ENCODE measurements at places on chromosomes 6 and 20.
A peak's percentile ranks its signal among the peaks of the same experiment; 100 is the strongest.

DNA sequence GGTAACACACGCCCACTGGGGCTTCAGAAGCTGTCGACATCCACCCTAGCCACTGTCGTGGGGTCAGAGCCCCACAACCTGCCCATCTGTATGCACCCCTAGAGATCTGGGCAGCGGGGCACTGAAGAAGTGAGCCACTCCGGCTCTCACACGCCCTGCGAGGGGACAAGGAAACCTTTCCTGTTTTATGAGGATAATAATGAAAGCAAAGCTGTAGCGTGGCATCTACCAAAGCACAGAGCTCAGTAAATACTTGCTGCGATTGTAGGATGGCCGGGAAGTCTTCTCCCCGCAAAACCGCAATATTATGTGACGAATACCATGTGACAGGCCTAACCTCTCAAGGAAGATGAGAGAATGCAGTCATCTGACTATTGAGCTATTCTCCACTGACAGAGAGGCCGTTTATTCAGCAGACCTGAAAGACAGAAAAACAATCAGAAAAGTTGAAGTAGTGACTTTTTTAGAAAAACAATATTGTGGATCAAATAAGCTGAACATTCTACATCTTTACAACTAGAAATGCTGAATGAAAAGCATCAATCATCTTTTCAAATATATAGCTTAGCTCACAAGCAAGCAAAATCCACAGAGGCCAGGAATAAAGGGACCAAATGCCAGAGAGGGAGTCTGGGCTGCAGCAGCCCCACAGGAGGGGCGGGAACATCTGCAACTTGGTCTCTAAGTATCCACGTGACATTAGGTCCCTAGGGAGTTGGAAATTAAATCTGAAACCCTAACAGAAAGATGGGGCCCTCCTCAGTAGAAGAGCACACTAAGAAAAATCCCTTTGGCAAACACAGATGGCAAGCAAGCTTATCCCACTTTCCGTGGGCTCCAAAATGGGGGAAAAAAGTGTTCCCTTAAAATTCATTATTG lies 207.8 kb downstream of the TTLL2 start:
- DNase-seq: peak; percentile 29

DNA sequence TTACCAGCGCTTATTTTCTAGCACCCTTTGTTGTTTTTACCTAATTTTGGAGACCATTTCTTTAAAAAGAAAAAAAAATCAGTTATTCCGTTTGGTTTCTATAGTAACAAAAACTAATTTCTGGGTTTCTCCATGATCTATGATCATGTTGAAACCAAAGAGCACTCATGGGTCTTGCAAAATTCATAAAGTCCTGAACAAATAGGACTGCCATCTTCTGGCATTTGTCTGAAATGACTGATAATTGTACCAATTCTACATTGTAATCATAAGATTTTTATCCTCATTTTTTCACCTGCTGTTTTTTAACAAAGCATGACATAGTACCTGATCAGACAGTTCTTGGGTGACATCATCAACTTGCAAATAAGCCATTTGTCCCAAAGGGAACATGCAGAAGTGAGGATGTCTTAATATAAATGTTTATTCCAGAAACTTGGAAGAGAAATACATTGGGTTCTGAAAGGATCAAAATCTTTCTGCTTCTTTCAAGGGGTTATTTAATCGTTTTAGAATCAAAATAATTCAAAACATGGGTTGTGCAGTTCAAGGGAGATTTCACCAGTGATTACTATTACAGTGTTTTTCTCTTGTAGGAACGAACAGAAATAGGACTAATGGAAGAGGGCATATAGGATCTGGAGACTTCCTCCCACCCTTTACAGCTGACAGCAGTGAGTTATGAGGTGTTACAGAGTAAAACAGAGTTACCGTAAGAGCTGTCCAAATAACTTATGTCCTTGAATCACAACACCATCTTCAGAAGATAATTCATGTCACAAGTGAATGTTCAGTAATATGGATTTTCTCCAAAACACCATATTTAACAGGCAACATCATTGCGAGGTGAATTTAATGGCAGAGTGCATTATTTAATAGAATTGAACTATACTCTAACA lies 87.1 kb upstream of the GJE1 start:
- no peak for DNase-seq

GRCh38 chr6:116190550-116190949 lies 63.3 kb downstream of the TSPYL4 start:
- no peak for DNase-seq

GRCh38 chr6:107033126-107033525 lies 5.1 kb downstream of the MTRES1 start:
- DNase-seq: no peak

DNA sequence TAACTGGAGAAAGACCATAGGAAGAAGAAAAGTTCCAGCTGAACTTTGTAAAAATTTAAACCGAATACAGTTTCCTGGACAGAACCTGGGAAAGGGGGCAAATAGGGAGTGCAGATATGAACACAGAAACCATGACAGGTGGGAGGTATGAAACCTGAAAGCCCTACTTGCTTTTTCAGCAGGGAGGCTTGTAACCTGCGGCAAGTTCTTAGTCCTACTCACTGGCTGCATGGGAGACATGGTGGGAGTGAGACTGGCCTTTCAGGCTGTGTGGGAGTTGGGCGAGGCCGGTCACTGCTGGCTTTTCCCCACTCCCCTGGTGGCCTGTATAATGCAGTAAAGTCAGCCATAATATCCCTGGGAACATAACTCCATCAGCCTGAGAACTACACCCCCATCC lies 54.2 kb downstream of the ROS1 start:
- no peak for DNase-seq

DNA sequence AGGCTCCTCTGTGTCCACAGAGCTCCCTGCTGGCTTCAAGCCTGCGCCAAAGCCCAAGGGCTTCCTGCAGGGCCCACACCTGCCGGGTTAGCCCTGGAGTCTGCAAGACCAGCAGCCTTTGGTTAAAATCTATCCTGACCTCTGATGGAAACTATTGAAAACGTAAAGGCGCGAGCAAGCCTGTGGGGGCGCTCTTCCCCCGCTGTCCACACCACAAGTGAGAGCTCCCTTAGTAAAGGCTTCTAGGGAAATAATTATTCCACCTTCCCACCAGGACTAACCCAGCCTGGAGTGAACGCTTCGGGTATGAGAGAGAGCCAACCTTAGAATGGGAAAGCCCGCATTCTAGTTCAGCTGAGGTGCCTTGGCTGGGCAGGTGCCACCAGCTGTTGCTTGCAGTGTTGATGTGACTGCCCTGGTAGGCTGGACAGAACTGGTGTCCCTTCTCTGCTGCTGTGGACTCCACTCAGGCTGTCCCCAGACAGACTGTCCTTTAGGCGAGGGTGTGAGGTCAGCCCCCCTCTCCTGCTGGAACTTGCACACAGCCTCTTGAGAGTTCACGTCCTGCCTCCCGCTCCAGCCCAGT lies 68.7 kb downstream of the SYTL3 start:
- DNase-seq: peak; percentile 55

DNA sequence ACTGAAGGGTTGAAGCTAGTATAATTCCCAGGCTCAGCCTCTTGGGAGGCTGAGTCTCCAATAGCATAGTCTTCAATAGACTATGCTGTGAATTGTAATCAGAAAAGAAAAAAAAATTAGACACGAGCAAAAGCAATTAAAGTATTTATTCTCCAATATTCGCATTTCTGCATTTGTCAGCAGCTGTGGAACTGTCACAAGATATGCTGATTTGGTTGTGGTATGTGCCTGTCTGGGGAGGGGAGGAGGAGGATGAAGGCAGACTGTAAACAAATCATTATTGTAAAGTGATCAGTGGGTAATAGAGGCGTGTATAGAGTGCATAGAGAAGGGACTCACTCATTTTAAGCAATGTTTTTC lies 10.1 kb upstream of the BICRAL start:
- DNase-seq: no peak

DNA sequence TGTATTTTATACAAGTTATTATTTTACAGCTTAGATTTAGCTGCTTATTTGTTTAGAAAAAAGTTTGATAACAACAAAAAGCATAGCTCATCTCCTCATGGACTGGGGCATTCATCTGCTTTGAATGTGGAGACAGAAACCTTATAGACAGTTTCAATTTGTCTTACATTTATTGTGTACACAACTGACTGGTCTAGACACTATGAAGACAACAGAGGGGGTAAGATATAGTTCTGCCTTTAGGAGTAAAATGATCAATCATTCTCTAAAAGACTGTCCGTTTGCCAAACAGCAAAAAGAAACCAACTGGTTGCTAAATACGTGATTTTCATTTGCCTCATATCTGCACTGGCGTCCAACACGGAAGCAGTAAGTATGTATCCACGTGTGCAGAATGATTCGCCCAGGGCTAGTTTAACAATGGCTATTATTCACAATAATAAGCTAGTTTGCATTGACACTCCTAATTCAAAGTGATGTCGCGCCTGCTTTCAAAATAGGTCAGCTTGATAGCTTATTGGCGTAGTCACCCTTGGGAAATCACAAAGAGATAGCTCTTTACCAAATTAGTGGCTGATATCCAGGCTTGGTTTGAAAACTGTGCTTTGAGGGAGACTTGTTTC lies 153.6 kb downstream of the BMP2 start:
- DNase-seq: no peak

- DNase-seq: no peak
Measured at GRCh38 chr6:15269011-15269410, 23.1 kb downstream of the JARID2 start.

DNA sequence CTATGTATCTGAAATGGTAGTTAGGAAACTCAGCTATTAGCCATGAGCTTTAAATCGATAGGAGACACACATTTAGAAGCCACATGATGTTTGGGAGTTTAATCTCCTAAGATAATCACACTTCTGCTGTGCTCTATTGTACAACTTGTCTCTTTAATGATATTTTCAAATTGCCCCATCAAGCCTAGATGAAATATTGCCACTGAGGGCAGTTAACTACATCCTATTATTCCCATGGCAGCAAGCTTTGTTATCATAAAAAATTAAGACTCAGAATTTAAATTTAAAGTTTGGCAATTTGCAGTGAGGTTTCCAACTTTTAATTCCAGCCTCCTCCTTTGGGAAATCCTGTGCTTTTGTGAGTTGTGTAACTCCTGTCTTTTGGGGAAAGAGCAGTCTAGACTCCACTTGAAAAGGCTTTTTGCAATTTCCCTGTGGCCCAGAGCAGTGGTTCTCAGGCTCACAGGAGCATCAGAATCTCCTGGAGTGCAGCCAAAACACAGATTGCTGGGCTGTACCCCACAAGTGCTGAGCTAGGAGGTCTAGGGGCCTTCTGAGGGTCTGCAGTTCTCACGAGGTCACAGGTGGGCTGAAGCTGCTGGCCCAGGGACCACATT lies 792.4 kb downstream of the QKI start:
- no peak for DNase-seq

- DNase-seq: no peak
Measured at GRCh38 chr6:11373208-11373607, 140.7 kb upstream of the NEDD9 start.

GRCh38 chr20:2149507-2149906 lies 47.9 kb downstream of the STK35 start:
- DNase-seq: no peak

GRCh38 chr6:33713786-33714185 lies 2.3 kb upstream of the UQCC2 start:
- DNase-seq: no peak

GRCh38 chr6:102356170-102356569 lies 962.7 kb downstream of the GRIK2 start:
- DNase-seq: no peak

DNA sequence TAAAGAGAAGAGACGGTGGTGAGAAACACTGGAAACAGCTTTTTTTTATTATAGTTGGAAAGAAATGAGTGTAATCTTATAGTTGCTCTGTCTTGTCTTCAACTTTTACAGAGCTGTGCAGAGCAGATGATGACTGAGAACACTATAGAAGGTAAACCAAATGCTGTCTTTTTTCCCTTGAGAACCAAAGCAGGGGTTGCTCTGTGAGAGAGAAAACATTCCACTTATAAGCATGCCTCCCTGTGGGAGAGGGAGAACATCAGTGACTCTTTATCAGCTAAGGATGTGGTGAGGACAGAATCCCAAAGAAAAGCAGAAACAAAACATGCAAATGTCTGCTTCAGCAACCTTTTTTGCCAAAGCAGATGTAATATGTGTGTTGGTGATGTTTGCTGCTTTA lies 179.3 kb upstream of the HDDC2 start:
- DNase-seq: no peak

- DNase-seq: no peak
Measured at GRCh38 chr6:54070025-54070424, 41.2 kb upstream of the MLIP start.

- peak; percentile 50 for DNase-seq
Measured at GRCh38 chr6:26394289-26394688, 7.8 kb upstream of the BTN3A1 start.

GRCh38 chr6:107386340-107386739 lies 73.0 kb downstream of the PDSS2 start:
- DNase-seq: no peak

DNA sequence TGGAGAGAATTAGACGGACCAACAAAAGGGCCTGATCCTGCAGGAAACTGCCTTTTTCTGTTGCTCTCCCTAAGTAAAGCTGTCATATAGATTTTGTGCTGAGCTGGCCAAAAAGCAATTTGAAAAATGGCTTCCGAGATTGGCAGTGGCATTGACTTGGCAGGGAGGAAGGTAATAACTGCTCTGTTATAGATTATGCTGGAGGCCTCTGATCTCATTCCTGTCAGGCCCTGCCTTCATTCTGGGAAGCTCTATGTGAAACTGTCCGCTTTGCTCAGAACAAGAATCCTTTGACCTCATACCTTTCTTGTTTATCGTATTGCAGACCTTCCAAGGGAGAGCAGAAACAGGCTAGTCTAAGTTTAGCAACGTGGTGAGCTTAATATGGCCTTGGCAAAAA lies 234.4 kb downstream of the PHACTR1 start:
- no peak for DNase-seq

- no peak for DNase-seq
Measured at GRCh38 chr20:53580376-53581111, 13.1 kb downstream of the ZNF217 start.

DNA sequence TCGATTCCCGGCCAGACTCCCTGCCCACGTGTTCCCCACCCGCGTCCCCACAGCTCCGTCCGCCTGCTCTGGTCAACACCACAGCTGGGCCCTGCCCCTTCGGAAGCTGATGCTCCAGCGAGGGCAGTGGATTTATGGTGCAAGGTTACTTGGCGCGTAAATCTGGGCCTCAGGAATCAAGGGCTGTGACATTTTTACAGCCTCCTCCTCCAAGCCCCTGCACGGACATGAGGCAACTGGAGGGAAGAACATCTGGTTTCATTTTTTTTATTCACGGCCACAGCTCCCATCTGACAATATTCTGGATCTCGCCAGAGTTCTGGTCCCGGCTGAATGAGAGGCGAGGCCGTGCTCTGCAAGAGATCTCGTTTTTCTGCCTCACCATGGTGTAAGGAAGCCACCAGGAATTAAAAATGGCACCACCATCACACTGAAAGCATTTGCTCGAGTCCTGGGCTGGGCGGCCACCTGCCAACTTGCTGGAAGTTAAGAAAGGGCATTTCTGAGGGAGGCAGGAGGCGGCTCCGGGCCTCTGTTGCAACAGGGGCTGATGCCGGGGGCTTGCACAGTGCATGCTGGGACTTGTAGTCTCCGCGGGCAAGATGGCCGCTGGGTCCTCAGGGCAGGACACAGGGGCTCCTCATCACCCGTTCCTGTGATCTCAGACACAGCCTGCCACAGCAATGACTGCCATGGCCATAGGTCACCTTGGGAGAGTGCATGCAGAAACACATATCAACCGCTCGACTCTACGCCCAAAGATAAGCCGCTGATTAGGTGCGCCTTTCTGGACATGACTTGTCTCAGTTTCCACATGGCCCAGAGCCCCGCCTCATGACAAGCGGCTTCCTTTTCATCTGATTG lies 148.5 kb downstream of the LY86 start:
- DNase-seq: no peak
